ENCODE measurements at places on chromosomes 6 and 20. TPM values are rescaled to one million over a fixed set of nuclear protein-coding genes. Genes with fewer than 3 reads are reported as not detected.

DNA sequence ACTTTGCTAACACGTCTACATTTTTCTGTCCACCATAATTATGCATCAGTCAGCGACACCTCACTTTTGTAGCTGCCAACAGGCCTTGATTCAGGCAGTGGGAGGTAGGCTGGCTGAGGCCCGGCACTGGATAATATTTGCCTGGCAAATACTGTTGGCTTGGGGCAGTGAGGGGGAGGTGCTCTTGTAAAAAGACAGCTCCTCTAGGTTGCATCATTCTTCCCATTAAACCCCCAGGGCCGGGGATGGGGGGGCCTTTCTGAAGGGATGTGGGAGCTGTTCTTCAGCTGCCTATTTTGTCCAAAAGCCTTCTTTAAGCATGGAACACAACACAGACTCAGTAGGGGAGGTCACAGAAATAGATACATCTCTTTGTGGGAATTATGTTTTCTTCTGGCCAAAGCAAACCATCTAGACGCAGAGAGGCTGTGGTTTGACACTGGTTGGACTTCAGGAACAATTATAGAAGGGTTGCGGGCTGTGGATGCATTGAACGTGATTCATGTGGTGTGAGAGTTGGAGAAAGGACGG is 338.3 kb upstream of the NT5E start:
- DNase-seq = no peak

GRCh38 chr6:105791179-105791578 is 295.0 kb upstream of the PRDM1 start:
- no peak for DNase-seq

- DNase-seq = no peak
These were observed 22.0 kb downstream of the AHCY start for GRCh38 chr20:34281177-34281576.

DNA sequence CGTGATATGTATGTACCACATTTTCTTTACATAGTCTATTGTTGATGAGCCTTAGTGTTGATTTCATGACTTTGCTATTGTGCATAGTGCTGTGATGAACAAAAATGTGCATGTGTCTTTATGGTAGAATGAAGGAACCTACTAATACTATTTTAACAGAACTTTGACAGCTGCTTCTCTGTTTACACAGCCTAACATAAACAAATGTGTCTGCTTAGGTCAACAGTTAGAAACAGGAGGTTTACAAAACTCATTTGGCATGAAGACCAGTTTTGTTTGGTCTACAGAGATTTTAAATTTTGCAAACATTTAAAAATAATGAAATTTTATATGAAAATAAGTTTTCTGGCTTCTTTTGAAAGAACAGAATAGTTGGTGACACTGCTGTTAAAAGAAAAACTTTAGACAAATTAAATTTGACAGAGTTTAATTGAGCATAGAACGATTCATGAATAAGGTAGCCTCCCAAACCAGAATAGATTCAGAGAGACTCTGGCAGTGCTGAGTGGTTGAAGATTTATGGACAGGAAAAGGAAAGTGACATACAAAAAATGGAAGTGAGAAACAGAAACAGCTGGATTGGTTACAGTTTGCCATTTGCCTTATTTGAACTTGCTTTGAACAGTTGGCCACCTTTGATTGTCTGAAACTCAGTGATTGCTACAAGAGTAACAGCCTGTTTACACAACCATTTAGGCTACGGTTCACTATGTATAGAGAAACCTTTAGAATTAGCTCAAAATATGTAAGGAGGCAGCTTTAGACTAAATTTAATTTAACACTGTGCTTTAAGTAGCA is 715.8 kb upstream of the HS3ST5 start:
- DNase-seq = no peak

GRCh38 chr20:63100174-63100925 is 93.6 kb upstream of the BHLHE23 start:
- DNase-seq = no peak

DNA sequence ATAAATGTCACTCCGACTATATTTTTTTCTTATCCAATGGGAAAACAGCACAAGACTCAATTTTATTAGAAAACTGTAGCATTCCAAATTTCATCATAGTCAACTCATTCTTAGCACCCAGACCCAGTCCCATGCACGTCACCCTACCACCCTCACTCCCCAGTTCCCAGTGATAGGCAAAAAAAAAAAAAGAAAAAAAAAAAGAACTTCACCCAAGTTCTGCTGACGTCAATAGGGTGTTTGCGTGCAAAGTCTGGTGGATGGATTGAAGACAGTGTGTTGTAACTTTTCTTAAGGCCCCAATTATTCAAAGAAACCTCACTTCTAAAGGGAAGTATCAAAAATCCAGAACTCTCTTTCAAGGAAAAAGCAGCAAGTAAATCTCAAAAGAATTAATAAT is 213.9 kb upstream of the PRDM1 start:
- DNase-seq = no peak

GRCh38 chr20:23227976-23228375 is 122.6 kb upstream of the NXT1 start:
- no peak for DNase-seq

PRICKLE4 gene
- total RNA-seq = not detected

CEP162 gene
- total RNA-seq = 3.5 TPM
